ENCODE measurements at places on chromosomes 6 and 20.

DNA sequence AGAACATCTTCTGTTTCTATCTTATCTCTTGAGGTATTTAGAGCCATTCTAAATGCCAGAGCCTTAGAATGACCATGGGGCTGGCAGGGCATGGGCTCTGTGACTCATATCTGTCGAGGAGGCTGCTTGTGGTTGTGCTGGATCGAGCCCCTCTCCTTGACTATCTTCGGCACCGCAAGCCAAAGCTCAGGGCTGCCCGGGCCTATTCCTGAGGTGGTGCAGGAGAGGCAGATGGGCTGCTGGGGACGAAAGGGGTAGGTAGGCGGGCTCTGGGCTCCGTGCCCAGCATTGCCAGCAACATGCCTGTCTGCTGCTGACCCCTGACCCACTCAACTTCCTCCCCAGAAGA is 89.9 kb downstream of the NOL4L start:
- no peak for DNase-seq

DNA sequence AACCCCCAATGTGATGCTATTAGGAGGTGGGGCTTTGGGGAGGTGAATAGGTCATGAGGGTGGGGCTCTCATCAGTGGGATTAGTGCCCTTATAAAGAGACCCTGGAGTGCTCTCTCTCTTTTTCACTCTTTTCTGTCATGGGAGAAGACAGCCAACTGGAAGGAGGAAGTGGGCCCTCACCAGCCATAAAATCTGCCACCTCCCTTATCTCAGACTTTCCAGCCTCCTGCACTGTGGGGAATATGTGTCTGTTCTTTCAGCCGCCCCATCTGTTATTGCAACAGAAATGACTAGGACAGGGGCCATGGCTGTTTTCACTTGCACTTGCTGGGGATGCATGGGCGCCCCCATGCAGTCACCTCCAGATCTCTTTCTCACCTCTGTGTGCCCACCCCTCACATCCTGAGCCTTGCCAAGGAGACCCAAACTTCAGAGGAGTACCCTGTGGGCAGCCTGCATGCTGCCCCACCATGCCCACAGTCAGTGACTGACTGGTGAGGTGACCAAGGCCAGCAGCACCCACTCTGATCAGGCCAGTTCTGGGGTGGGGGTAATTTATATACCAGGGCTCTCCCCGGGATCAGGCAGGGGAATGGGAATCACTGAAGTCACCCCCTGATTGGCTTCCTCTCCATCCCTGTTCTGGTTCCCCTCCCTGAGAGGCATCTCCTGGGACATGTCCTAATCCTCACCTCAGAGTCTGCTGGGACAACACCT is 118.4 kb downstream of the ANKRD60 start:
- DNase-seq = no peak

DNA sequence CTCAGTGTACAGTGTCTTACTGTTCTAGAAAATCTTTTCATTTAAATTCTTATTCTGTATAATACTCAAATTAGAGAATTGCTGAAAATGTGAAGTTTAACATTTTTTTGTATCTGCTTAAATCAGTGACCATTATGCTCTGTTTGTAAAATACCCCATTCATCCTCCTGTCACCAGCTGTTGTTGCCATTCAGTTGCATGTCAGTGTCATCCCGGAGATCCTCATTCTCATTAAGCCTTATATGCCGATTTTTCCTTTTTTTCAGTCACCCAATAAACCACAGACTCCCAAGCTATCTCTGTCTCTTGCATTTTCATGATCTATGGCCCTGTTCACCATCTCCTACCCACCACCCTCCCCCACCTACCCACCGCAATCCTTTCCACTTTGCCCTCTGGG is 20.4 kb downstream of the GTF2H5 start:
- no peak for DNase-seq

DNA sequence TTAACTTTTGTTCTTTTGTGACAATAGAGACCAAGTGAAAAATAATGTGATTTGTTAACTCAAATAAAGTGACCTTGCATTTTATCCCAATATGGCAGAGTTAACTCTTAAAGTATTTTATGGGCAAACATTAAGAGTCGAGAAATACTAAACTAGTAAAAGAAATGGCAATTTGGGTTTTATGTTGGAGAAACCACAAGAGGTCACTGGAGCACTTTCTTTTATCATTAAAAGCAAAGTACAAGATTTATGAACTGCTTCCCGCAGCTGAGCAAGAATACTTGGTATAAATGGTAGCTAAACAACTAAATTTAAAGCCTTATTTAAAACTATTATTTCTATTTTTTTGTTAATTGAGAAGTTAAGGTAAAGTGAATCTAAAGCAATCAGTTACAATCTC is 33.5 kb upstream of the MCM9 start:
- DNase-seq = no peak

DNA sequence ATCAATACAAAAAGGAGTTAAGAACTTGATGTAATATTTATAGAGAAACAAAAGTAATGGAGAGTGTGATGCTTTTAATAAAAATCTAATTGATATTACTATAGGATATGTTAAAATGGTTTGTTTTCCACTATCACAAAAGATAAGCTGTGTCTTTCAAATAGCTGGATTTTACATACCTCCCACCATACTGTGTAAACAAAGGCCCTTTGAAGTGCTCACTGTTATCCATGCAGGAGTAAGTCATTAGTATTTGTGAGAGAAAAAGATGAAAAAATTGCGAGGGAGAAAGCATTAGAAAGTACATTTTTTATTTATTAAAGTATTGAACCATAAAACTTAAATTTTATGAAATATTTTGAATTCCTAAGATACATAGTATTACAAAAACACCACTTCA is 733.0 kb downstream of the GRIK2 start:
- DNase-seq = no peak

DNA sequence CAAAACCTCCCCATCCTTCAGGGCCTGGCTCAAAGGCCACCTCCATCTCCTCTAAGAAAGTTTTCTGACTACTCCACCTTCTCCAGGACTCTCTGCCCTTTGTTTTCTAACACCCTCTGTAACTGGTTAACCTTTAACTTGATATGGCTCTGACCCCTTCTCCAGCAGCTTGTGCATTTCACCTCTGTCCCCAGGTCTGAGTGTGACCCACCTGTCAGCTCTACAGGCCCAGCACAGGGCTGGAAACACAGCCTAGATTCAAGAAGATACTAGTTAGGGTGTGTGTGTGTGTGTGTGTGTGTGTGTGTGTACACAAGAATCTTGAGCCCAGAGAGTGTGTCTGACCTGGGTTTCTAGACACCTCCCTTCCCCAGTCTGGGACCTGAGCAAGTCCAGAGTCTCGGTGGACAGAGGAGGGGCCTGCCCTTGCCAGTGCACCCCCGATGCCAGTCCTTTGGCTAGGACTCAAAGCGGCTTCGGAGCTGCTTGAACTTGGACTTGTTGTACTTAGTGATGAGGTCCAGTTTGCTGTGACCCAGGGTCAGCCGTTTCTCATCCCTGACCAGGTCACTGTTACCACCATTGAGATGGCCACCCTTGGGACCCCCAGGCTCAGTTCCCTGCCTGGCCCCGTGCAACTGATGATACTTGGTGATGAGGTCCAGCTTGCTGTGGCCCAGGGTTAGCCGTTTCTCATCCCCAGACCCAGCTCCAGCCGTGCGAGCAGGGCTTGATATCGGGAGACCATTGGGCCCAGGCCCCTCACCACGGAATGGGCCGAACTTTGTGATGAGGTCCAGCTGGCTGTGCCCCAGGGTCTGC is 1.7 kb upstream of the EIF6 start:
- no peak for DNase-seq

- DNase-seq = no peak
These were observed 13.5 kb upstream of the ZBTB46 start for GRCh38 chr20:63844511-63844991.

DNA sequence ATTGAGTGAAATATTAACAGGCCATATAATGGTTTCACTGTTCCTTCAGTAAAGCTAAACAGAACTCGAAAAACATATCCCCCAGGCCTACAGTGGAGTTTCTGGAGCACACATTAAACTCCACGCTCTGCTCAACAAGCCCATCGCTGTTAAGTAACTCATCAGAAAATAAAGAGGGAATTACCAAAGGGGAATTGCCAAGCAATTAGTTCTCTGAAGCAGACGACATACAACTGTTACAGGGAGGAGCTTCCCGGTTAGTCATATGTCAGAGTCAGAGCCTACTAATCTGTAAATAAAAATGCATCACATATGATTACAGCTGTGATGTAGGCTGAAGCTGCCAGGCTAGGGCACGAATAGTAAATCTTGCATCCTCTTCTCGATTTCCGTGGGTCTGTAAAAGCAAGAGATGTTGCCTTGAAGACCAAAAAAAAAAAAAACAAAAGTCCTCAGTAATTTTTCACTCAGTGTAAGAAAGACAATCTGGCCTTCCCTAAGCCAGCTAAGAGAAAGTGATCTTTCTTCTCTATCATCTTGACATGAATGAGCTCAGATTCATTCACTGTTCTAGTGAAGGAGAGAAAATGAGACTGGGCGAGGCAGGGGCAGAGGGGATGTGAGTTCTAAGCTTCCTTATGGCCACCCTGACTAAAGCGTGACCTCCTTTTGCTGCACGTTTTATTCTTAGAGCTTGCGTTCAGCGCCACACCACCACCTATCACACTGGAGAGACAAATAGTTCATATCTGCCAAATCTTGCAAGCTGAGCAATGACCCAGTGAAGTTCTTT is 13.8 kb downstream of the ATXN1 start:
- no peak for DNase-seq

DNA sequence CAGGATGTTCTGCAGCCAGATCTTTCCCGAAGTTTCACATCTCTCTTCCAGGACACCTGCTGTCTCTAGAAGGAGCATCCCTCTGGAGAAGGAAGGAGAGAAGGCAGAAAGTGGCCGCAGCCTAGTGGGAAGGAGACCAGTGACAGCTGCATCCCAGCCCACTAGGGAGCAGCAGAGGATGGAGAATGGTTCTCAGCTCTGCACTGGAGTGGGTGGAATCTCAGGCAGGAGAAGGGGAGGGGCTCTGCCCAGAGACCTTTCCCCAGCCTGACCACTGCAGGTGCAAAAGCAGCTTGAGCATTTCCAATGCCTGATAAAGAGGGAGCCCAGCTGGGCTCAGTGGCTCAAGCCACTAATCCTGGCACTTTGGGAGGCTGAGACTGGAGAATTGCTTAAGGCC is 32.3 kb downstream of the NCR2 start:
- no peak for DNase-seq

GRCh38 chr6:50958148-50958697 is 139.6 kb downstream of the TFAP2B start:
- no peak for DNase-seq

DNA sequence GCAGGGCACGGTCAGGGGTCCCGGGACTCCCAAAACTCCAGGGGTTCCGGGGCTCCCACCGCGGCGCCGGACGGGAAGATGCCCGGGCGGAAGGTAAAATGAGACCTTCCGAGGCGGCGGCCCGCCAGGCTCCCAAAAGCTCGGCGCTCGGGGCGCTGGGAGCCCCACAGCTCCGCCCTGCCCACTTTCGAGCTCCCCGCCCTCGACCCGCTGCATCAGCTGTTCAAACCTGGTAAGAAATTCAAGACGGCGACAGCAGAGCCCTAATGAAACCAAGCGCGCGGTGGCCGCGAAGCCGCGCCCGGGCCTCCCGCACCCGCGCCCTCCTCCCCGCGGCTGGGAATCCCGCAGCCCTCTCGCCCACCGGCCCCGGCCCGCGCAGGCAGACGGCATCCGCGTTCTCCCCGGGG is 369 bp downstream of the SLC4A11 start:
- DNase-seq = no peak

- DNase-seq = no peak
These were observed 17.9 kb upstream of the RUNX2 start for GRCh38 chr6:45310118-45310788.

DNA sequence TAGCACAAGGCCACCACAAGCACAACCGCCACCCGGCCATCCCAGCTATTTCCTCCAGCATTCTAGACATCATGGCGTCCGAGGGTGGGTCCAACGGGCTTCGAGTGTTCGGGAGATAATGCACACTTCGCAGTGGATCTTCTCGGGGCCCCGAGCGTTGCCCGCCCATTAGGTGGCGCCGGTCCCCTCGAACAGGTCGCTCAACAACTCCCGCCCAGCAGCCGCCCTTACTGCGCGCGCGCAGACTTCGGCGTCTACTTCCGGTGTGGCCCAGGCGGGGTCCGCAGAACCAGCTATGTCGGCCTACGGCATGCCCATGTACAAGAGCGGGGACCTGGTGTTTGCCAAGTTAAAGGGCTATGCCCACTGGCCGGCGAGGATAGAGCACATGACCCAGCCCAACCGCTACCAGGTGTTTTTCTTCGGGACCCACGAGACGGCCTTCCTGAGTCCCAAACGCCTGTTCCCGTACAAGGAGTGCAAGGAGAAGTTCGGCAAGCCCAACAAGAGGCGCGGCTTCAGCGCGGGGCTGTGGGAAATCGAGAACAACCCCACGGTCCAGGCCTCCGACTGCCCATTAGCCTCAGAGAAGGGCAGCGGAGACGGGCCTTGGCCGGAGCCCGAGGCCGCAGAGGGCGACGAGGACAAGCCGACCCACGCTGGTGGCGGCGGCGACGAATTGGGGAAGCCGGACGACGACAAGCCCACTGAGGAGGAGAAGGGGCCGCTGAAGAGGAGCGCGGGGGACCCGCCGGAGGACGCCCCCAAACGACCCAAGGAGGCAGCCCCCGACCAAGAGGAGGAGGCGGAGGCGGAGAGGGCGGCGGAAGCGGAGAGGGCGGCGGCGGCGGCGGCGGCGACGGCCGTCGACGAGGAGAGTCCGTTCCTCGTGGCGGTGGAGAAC is at the start of gene HDGFL1:
TSS of gene HDGFL1 (plus strand) at position 286 of the 904 bp plus-strand sequence. CDS start at position 296, 10 bp downstream.
- no peak for DNase-seq

DNA sequence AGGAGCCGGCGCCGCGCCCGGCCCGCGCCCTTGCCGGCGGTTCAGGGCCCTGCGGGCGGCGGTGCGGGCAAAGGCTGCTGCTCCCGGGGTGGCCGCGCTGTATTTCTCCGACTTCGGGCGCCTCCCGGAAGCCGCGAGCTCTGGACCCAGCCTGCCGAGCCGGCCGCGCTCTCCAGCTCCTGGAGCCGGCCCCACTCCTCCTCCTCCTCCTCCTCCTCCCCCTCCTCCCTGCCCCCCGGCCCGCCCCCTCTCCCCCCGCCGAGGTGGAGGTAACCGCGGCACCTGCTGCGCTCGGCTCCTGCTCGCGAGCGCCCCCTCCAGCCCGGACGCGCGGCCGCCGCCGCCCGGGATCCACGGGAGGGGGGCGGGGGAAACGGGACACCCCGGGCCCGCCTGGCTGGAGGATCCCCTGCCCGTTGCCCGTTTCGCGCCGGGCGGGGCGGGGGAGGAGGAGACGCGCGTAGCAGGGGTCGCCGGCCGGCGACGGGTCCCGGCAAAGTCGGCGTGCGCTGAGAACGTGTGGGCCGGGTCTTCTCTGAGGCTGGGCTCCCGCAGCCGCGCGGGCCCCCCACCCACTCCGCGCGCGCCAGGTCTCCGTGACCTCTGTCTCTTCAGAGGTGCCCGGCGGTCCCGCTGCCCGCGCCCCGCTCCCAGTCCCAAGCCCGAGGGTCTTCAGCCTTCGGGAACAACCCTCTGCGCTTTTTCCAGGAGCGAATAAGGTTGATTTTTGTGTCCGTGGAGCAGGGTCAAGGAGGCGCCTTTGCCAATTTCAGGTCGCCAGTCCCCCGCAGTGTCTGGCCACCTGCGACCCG is at the start of gene SLC22A23:
TSS of gene SLC22A23 (minus strand) at position 153 of the 812 bp plus-strand sequence. CDS start 491 bp downstream, outside the sequence.
- DNase-seq = peak; percentile 34

- peak; percentile 65 for DNase-seq
These were observed 2.2 kb upstream of the TUBB2B start for GRCh38 chr6:3229566-3230178.
